NCI-H446 treated with DMSO at 0.1 percent for 48 hours (cell line): ENCODE measurements at places on chromosomes 4 and X.

- DNase-seq, result no peak
Measured at GRCh38 chr4:94352163-94352562, 9.5 kb upstream of the HPGDS start.

- DNase-seq, result peak; percentile 2
Measured at GRCh38 chrX:154490021-154490413, 412 bp downstream of the SLC10A3 start.

DNA sequence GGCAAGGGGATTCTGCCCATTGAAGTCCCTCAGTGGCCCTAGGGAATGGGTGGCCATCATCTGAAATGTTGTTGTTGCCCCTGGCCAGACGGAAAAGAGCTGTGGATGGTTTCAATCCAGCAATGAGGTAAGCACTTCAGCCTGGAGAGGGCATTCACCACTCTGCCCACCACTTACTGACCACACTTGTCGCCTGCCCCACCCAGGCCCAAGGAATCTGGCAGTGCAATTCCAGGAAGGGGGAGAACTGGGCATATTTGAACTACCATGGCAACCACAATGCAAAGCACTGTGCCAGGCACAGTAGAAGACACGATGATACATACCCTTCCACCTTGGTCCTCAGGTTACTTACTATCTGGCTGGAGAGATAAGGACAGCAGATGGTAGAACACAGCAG, 161.6 kb downstream of the PDGFRA start:
- DNase-seq, result no peak

DNA sequence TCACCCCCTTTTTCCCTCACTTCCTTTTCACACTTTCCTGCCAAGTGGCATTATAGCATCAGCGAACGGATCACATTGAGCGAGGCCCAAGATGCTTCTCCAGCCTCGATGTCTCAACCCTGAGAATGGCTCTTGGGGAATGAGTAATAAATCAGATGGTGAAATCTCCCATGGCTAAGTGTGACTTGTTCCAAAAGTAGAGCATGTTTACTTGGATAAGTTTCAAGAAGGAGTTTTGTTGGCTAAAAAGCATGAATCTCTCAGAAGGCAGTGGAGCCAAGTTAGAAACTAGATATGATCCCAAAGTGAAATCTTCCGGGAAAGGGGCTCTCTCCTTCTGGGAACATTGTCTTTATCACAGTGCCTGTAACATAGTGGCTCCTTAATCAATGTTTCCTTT, 316.3 kb downstream of the CAMK2D start:
- DNase-seq, result peak; percentile 71

DNA sequence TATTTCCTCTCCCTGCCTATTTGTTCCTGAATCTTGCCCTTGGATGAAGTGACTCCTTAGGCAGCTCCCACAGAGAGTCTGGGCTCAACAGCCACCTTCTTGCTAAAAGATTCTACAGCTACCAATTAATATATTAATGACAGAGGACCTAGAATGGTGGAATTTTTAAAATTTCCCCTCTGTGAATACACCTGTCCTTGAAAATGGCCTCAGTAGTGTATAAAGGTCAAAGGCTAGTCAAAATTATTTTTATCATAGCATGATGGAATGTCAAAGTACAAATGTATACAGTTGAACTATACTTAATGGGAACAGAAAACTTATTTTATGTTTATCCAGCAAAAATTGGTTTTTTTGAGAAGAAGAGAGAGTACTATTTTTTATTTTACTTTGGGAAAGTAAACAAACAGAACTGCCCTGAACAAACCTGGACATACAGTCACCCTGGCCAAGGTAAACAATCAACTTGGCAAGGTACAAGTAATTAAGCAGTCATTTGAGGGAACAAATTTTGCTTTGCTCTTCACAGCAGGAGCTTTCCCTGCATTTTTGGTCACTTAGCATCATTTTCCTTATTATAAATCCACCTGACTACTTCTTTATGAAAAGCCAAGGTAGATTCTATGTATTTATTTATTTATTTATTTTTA, 250.8 kb downstream of the INPP4B start:
- DNase-seq, result no peak

DNA sequence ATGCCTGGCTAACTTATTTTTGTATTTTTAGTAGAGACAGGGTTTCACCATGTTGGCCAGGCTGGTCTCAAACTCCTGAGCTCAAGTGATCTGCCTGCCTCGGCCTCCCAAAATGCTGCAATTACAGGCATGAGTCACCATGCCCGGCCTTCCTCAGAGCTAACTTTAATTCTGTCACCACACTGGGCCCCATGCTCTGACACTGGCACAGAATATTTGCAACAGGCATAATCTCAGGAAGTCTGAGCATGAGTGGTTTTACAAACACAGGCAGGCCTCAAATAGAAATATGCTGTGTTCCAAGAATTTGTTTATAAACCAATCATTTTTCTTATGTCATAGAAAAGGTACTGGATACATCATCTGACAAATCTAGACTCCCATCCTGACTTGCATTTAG, 32.7 kb upstream of the FAM9C start:
- DNase-seq, result no peak

GRCh38 chr4:169682372-169683047, 62.1 kb downstream of the CLCN3 start:
- no peak for DNase-seq

DNA sequence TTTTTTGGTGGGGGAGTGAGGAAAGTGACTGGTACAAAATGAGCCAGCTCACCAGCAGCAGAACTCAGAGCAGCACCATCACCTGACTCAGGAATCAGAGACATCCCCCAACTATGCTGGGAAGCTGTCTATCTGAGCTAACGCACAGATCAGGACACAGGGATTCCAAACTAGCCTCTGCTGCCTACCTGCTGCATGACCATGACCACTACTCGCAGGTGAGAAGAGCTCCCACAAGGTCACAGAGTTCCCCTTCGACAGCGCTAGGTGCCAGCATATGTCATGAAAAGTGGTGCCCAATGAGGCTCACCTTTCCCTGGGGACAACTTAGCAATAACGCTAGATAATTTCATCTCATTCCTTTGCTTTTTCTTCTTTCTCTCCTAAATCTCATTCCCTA, 662.6 kb upstream of the CPEB2 start:
- no peak for DNase-seq

GRCh38 chrX:140510306-140510676, 5.4 kb upstream of the SOX3 start:
- no peak for DNase-seq

GRCh38 chrX:155251391-155251790, 12.9 kb downstream of the RAB39B start:
- DNase-seq, result no peak

GRCh38 chrX:15664487-15665444, at the start of gene CLTRN:
TSS of gene CLTRN (minus strand) at chrX:15664805. CDS start at chrX:15664775, 30 bp downstream.
- DNase-seq, result no peak

DNA sequence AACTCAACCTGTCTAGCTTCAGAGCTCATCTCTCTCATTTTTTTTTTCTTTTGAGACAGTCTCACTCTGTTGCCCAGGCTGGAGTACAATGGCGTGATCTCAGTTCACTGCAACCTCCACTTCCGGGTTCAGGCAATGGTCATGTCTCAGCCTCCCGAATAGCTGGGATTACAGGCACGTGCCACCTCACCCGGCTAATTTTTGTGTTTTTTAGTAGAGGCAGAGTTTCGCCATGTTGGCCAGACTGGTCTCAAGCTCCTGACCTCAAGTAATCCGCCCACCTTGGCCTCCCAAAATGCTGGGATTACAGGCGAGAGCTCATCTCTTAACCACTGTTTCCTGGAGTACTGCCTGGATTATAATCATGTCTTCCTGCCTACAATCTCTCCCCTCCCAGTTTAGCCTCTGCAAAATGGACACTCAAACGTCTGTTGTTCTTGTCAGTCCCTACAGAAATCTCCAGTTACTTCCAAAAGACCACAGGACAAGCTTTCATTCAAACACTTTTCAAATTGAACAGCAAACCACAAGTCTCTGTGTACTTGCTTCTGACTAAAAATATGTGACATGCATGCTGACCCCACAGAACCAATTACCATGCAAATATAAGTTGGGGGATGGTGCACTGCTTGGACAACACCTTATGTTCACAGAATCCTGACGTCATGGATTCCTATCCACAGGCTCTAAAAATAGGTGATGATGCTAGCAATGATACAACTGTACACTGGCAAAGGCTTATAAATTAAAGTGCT, 137.2 kb downstream of the SH3KBP1 start:
- DNase-seq, result no peak

- no peak for DNase-seq
Measured at GRCh38 chrX:48683411-48683982, at the start of gene WAS. TSS of gene WAS (plus strand) at chrX:48683799. CDS start at chrX:48683854, 55 bp downstream.

DNA sequence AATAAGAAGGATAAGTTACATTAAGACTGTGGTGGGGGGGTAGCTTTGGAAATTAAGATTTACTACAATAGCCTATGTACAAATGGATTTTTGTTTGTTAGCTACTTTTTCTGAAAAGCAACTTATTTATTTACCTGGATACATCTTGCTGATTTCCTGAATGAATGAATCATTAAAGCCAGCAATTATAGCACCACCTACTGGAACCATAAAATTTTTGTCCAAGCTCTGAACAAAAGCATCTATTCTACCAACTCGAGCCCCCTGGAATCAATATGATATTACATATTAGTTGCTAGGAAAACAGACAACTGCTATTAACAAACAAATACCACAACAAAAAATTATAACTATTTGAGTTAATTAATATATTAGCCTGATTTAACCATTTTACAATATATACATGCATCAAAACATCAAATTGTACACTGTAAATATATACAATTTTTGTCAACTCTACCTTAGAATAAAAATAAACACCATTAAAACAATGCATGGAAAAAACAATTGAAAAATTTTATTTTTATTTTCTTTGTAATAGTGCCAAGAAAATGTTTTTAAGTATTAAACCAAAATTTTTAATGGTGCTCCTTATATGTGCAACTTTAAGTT, 15.3 kb downstream of the SEPSECS start:
- peak; percentile 6 for DNase-seq

DNA sequence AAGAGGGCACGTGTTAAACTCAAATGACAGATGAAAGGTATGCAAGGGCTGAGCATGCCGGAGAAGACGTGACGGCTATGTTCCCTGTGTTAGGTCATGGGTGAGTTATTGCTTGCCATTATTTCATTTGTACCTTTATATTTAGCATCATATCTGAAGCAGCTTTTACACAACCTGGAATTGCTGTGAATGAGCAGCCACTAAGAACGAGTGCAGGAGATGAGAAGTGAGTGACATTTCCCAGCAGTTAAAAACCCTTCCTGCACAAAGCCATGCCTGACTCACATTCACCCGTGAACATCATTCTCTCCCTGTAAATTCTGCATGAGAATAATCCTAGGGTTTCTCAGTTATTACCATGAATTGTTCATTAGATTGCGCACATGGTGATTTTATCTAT, 433.2 kb upstream of the ZFP42 start:
- DNase-seq, result no peak

- DNase-seq, result no peak
Measured at GRCh38 chr4:97123573-97123972, 1019.7 kb downstream of the STPG2 start.

- DNase-seq, result no peak
Measured at GRCh38 chrX:97524340-97524739, 640.6 kb downstream of the RPA4 start.

- no peak for DNase-seq
Measured at GRCh38 chrX:46072372-46072771, 472.8 kb downstream of the ZNF674 start.

GRCh38 chr4:135412213-135412612, 1210.6 kb upstream of the PABPC4L start:
- DNase-seq, result no peak

DNA sequence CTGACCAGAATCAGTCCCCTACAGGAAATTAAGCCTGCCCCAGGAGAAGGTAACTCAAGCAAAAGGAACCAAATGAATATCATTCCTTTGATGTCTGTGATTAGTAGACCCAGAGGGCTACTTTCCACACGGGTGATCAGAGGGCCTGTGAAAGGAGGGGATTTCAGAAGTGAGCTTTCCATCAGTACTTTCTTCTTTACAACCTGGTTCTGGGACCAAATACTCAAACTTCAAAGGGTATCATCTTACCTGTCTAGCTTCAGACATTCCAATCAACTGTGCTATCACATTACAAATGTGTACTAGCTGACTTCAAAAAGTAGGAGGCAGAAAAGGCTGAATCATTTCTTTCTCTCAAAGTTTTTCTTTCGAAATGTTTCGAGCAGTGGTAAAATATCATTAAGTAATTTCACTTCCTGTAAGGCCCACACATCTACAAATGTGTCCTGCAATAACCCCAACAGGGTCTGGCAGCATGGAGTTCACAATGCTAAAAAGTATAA, 23.9 kb downstream of the ACSL4 start:
- DNase-seq, result no peak

DNA sequence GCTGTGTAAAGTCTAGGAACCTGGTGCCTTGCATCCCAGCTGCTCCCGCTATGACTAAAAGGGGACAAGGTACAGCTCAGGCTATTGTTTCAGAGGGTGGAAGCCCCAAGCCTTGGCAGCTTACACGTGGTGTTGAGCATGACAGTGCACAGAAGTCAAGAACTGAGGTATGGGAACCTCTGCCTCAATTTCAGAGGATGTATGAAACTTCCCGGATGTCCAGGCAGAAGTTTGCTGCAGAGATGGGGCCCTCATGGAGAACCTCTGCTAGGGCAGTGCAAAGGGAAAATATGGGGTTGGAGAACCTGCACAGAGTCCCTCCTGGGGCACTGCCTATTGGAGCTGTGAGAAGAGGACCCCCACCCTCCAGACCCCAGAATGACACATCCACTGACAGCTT, 76.6 kb downstream of the DDX60 start:
- DNase-seq, result no peak

DNA sequence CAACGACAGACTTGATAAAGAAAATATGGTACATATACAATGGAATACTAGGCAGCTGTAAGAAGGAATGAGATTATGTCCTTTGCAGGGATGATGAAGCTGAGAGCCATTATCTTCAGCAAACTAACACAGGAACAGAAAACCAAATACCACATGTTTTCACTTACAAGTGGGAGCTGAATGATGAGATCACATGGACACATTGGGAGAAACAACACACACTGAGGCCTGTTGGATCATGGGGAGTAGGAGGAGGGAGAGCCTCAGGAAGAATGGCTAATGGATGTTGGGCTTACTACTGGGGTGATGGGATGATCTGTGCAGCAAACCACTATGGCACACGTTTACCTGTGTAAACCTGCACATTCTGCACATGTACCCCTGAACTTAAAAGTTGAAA, 209.7 kb downstream of the SPRY1 start:
- no peak for DNase-seq

- DNase-seq, result no peak
Measured at GRCh38 chrX:123013141-123013540, 170.9 kb upstream of the GRIA3 start.

- DNase-seq, result no peak
Measured at GRCh38 chrX:73849073-73849472, 286.1 kb downstream of the CHIC1 start.
